ENCODE measurements at places on chromosomes 5 and 9. TPM values are rescaled to one million over a fixed set of nuclear protein-coding genes. Genes with fewer than 3 reads are reported as not detected.

Gene ATP10B
- not detected for total RNA-seq

Gene TCOF1
- total RNA-seq, result 21.0 TPM

DNA sequence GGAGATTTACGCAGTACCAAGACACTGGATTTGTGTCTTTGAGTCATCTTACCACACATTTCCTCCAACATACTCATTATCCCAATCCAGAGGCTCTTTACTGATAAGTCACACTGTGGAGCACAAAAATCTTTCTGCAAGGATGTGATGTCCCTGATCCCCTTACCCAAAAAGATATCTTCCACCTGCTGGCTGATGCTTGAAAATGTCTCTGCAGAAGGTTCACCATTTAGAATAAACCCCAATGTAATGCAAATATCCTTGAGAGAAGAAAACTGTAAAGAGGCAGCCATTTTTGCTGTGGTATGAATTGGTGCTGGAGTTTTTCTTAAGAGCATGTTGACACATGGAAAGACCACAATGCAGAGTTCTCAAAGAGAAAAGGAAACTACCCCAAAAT, 65.7 kb upstream of the RORB start:
- no peak for DNase-seq

DNA sequence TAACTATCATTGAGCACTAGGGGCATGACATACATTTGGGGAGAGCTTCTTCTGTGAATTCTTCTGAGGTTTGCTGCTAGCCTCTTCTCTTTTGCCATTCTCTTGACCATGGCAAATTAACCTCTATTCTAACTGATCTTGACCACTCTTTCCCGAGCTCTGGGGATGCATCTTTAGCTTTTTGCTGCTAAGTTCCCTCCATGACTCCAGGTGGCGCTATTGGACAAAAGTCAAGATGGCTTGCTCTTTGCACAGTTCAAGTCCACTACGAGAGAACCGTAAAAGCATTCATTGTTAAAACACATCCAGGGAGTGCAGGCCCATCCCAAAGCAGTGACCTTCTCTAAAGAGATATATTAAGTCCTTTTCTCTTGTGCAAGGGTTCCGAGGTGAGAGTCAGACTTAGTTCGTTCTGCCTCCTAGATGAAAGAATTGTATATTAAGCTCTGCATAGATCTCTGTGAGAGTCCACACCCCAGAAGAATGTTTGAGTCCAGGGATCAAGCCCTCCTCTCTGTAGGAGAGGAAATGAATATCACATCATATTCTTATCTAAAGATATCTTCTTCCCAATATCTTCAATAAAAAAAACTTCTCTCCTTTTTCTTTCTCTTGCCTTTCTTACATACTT, 1152.9 kb upstream of the CDH6 start:
- no peak for DNase-seq

GRCh38 chr9:31445960-31446359, 938.5 kb upstream of the ACO1 start:
- DNase-seq, result no peak

- DNase-seq, result no peak
These were observed 51.2 kb downstream of the RGS3 start for GRCh38 chr9:113514748-113515147.

DNA sequence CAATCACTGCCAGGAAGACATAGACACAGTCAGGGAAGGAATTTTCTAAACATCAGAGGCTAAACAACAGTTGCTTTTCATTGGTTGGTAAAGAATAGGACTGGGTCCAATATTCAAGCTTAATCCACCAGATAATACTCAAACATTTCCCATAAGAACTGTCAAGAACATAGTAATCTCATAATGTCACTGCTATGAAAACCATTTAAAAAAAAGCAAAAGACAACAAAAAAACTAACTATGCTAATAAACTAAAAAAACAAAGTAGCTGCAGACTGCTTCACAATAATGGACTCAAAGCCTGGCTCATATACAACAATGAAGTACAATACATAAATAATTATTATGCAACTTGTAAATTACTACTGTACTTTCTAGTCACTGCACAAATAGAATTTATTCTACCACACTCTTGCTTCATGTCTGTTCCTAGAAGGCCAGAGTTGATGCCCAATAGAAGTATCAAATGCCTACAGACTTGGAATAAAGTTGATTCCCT, 148.7 kb downstream of the MLLT3 start:
- DNase-seq, result no peak

Gene PDZD2
- total RNA-seq, result 80.1 TPM

- no peak for DNase-seq
These were observed 10.6 kb upstream of the SEMA6A start for GRCh38 chr5:116585227-116585626.

DNA sequence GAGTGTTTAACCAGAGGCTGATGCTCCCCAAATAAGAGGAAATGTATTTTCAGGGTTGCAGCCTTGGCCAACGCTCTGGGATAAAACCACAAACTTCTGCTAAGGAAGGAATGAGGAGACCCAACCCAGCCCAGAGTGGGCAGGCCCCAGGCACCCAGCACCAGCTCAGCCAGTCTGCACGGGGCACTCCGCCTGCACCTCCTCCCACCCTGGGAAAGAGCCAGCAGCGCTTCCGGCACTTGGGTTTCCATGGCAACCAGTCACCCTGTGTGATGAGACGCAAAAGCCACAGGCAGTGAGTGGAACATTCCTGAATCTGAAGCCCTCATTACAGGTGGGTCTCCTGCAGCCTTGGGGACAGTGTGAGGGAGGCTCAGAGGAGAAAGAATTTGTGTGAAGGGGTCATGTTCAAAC, 85.2 kb upstream of the ZBTB43 start:
- DNase-seq, result peak; percentile 79

DNA sequence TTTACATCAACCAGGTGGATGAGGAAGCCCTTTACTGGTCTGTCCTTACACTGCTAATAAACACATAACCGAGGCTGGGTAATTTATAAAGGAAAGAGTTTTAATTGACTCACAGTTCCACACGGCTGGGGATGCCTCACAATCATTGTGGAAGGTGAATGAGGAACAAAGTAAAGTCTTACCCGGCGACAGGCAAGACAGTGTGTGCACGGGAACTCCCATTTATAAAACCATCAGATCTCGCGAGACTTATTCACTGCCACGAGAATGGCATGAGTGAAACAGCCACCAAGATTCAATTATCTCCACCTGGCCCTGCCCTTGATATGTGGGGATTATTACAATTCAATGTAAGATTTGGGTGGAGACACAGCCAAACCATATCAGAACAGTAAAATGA, 67.3 kb upstream of the GRAMD2B start:
- DNase-seq, result no peak

DNA sequence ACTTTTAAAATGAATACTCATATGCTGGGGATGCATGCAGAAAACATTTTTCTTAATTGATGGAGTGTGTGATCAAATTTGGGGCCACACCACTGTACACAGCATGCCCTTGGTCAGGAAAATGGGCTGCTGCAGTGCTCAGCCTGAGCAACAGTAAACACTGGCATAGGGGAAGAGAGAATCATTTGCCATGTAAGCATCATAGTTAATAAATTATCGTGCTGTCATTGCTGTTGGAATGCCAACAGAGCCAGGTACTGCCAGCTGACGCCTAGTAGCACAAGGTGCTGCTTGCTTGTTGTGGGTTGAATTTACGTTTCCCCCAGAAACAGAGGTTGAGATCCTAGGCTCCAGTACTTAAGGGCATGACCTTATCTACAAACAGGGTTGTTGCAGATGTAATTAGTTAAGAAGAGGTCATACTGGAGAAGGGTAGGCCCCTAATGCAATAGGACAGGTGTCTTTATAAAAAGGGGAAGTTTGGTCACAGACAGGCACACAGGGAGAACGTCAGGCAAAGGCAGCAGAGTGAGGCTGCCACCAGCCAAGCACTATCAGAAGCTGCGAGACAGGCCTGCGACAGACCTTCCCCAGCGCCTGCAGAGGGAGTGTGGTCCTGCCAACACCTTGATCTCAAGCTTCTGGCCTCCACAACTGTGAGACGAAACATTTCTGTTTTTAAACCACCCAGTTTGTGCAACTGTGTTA, 25.3 kb downstream of the DAP start:
- peak; percentile 55 for DNase-seq

DNA sequence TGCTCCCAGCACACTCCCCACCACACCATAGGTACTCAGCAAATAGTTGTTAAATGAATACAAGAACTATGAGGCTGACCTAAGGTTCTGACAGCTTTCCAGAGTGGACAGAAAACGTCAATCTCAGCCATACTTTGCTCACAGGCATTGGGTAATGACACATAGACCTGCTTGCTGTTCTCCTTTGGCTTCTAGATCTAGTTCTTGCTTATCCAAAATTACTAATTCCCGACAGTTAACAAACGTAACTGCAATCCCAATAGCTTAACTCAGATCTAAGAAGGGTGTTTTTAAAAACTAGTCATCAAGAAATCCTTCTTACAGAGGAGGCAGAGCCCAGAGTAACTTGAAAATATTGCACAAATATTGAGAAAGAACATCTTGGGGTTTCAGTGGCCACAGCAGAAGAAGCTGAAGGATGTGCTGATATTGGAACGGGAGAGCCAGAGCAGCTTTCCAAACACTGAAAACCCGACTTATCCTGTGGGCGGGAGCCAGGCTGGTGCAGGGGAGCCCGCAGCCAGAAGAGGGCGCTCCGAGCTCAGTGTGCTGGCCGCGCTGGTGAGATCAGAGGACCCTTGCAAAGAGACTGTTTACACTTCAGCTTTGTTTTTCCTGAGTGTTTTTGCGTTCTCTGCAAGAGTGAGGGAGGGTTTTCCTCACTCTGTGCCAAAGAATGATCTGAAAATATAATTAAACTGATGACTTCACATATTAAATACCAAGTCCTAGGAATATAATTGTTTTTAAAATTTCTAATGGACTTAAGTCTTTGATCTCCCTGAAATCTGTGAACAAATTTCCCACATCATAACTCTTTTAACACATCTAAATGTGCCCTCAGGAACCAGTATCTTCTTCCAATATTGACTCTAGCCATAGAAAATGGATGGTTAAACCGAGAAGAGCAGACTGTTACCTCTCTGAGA, 30.3 kb downstream of the FGF1 start:
- DNase-seq, result peak; percentile 94

DNA sequence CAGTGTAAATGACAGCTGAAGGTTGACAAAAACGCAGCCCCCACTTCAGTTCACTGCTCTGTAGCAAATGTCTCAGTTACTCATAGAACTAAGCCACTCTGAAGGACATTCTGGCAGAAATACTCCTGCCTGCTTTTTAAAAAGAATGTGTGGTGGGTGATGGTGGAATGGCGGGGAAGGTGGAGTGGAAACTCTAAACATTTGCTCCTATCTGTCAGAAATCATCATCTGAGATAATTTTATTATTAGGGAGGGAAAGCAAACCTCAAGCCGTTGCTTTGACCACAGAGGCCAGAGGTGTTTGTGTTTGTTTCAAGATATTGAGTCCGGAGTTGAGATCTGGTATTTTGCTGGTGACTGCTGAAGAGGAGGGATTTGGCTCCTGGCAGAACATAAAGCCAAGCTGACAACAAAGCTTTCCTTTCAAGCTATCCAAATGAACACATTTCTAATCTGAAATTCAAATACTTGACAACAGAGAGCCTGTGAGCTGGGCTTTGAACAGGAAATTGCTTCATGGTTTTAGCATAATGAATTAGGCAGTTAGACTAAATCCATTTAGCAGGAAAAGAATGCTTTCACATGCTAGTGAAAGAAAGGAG, 362.7 kb downstream of the CSNK1G3 start:
- no peak for DNase-seq

Gene SLC36A2
- 0.22 TPM for total RNA-seq

GRCh38 chr9:113356686-113357292, 7.4 kb downstream of the BSPRY start:
- no peak for DNase-seq

GRCh38 chr5:96876292-96876850, at the start of gene ERAP2:
Gene ERAP2 (plus strand): TSS chr5:96876500. CDS start chr5:96879686, 3,186 bp downstream.
- no peak for DNase-seq

DNA sequence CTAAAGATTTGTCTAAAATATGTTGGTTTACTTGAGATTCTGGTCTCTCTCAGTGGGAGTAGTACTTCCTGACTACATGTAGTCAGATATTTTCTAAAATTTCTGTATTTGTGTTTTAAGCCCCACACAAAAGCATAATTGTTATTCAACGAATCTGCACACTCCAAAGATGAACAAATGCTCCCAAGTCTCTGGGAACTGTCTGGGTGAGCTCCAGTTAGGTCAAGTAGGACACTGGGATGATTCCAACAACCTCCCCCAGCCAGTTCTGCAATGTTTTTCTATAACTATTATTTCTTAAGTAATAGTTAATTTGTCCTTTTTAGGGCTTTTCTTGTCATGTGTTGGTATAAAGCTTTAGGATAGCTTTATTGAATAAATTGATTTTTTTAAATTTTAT, 174.6 kb downstream of the FAM174A start:
- no peak for DNase-seq

- DNase-seq, result no peak
These were observed 6.6 kb downstream of the ISL1 start for GRCh38 chr5:51389577-51390463.

Gene PCDHGC3
- total RNA-seq, result 13.4 TPM

Gene DMGDH
- 1.3 TPM for total RNA-seq

Gene GDNF
- total RNA-seq, result 0.20 TPM

All from left ventricle myocardium superior (tissue), 1 donor.